Gastrocnemius medialis (tissue), 4 donors: ENCODE measurements at places on chromosomes 6 and 20.

- no peak for DNase-seq
Observed at GRCh38 chr6:97040355-97040860, 115.9 kb downstream of the KLHL32 start.

GRCh38 chr20:16419138-16419715 is 154.0 kb downstream of the KIF16B start:
- DNase-seq, result no peak

DNA sequence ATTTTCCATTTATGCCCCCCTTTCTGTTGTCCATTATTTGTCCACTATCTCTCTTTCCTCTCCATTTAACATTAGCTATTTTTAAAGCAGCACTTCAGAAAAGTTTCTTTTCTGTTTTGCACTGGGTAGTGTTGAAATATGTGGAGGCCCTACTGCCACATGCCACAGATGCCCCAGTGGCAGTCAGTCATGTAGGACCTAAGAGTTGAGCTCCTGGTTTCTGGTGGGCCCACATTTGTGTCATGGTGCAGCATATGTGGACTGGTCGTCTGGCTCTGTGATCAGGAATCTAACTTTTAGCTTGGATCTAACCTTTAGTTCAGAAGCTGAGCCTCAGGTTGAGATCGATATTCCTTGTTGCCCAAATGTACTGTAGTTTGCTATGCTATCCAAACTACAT is 54.8 kb downstream of the HFE start:
- no peak for DNase-seq

DNA sequence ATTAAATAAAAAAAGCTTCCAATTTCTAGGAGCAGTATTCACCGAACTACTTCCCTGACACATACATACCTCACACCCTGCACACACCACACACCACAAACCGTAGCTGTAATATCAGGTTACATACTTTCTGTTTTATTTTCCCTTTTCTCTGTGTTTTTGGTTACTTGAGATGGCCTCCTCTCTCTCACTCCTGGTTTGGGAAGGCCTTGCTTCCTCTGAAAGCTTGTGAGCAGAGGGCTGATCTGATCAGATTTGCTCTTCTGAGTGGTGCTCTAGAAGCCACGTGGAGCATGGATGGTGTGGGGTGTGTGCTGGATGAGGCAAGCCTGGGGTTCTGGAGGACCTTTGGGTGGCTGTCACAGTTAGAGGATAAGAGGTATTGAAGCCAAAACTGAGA is 20.9 kb downstream of the UTRN start:
- DNase-seq, result no peak

GRCh38 chr6:44663860-44664634 is 276.5 kb downstream of the CDC5L start:
- no peak for DNase-seq

GRCh38 chr6:20377623-20378265 is 23.9 kb upstream of the E2F3 start:
- no peak for DNase-seq
